ENCODE measurements at places on chromosomes 13 and 19.

DNA sequence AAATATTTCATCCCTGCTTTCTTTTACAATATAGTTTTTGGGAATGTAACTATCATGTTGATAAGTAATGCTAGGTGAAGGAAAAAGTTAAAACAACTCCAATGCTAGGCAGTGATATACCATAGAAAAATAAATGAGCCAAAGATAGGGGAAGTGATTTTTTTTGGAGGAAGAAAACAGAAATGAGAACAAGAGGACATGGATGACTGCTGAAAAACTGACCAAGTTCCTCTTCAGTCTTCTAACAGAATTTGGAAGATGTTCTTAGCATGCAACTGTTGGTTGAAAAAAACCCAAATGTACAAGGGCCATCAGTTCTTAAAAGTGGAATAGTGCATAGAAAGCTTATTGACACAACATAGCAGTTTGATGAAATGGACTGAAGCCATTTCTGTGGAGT is 262.5 kb upstream of the STARD13 start:
- no peak for DNase-seq

DNA sequence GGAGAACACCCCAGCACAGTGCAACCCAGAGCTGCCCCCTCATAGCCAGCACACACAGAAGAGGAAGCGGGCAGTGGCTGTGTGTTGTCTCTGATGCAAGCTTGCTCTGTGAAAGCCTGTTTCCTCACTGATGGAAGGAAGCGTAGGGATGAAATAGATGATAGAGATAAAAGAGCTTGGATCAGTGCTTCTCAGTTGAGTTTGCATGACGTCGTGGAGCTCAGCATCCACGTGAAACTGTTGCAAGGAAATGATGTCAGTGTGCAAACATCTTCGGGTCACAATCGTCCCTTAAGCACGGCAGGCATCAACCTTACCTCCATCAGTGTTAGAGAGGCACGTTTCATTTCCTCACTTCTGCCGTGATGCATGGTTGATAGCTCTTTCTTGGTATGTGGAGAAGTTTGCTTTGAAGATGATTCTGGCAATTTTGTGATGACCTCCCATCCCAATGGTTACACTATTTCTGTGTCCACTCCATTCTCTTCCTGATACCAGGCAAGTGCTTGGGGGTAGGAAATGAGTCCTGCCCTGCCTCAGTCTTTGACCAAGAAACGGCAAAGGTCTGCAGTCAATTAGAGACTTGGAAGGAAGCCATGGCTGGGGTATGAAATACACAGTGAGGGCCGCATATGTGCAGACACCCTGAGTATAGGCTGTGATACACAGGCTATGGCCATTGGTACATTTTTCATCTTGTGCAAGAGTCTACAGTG is 183.0 kb downstream of the ZNF536 start:
- DNase-seq = no peak

DNA sequence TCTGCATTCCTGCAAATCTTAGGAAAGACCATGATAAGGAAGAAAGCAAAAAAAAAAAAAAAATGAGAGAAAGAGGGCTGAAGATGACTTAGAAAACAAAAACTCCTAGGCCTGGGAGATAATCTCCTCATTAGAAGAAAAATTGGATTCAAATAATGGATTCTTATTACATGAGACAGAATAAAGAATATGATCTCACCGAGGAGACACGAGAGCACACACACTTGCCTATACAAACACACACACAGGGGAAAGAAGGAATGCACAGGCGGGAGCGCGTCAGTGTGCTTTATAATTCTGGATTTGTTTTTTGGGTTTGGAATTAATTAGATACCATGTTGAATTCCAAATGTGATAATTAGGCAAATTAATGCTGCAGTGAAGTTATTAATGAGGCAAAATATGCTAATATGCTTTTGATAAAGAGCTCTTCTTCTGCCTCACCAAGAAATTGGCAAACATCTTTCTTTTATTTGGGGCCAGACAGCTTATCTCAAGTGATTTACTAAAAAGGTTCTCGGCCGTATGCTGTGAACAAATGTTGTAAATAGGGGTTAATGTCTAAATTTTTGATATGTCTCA is 36.1 kb upstream of the PCDH8 start:
- DNase-seq = no peak

DNA sequence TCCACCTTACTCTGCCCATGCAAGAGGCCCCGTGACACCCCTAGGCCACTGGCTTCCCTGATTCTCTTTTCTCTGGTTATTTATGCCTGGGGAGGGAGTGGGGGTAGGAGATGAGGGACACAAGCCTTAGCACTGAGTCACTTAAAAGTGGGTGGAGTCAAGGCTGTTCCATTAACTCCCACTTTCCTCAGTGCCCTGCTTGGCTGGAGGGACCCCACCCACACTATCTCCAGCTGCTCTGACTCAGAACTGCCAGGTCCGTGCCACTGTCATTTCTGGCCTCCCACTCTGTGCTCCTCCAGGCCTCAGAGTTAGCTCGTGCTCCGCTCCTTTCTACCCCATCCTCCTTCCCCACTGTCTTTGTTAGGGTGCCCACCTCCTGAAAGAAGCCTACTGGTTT is 113.4 kb upstream of the UQCRFS1 start:
- no peak for DNase-seq

- no peak for DNase-seq
Observed at GRCh38 chr13:108494991-108495645, 134.3 kb upstream of the MYO16 start.

GRCh38 chr13:34430294-34430693 is 511.8 kb upstream of the NBEA start:
- no peak for DNase-seq

DNA sequence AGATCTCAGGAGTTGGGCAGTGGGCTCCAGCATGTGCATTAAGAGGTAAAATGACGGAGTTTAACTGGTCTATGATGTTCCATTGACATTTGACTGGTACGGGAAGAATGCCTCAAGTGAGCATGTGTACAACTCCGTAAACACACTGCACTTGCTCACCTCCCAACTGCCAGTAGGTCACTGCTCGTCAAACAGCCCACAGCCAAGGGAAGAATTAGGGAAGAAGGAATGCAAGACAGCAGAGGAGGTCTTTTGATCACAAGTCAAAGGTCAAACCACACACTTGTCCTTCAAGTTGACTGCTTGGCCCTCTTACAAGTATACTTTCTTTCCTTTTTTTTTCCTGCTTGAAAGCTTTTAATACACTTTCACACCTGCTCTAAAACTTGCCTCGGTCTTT is 236.7 kb downstream of the B3GLCT start:
- no peak for DNase-seq

GRCh38 chr19:2923510-2923909 is 21.3 kb downstream of the ZNF77 start:
- no peak for DNase-seq

DNA sequence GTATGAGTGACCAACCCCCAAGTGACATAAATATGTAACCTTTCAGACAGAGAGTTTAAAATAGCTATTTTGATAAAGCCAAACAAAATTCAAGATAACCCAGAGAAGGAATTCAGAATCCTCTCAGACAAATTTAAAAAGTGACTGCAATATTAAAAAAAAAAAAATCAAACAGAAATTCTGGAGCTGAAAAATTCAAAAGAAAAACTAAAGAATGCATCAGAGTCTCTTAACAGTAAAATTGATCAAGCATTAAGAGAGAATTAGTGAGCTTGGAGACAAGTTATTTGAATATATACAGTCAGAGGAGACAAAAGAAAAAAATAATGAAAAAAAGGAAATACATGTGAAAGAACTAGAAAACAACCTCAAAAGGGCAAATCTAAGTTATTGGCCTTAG is 53.1 kb upstream of the ATXN8OS start:
- no peak for DNase-seq

- DNase-seq = no peak
Observed at GRCh38 chr19:39199025-39199424, 2.3 kb downstream of the NCCRP1 start.

- no peak for DNase-seq
Observed at GRCh38 chr13:98406427-98406826, 170.5 kb downstream of the STK24 start.

DNA sequence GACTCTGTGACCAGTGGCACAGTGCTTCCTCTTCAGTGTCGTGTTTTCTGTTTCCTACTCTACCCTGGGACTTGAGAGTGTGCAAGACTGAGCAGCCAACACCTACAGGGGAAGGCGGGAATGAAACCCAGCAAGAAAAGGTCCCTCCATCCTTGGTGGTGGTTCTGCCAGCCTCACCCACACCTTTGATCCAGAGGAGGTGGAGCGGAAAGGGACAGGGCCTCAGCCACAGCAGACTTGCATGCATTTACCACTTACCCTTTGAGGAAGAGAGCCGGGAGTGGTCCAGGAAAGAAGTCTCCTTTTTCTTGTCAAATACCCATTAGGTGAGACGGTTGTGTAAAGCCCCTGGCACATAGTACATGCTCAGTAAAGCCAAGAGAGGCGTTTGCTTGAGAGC is 164.8 kb upstream of the ZNF536 start:
- no peak for DNase-seq

- DNase-seq = peak; percentile 20
Observed at GRCh38 chr19:12946092-12946721, 545 bp downstream of the RAD23A start.

GRCh38 chr19:2807379-2808128 is 12.1 kb upstream of the ZNF554 start:
- DNase-seq = no peak

DNA sequence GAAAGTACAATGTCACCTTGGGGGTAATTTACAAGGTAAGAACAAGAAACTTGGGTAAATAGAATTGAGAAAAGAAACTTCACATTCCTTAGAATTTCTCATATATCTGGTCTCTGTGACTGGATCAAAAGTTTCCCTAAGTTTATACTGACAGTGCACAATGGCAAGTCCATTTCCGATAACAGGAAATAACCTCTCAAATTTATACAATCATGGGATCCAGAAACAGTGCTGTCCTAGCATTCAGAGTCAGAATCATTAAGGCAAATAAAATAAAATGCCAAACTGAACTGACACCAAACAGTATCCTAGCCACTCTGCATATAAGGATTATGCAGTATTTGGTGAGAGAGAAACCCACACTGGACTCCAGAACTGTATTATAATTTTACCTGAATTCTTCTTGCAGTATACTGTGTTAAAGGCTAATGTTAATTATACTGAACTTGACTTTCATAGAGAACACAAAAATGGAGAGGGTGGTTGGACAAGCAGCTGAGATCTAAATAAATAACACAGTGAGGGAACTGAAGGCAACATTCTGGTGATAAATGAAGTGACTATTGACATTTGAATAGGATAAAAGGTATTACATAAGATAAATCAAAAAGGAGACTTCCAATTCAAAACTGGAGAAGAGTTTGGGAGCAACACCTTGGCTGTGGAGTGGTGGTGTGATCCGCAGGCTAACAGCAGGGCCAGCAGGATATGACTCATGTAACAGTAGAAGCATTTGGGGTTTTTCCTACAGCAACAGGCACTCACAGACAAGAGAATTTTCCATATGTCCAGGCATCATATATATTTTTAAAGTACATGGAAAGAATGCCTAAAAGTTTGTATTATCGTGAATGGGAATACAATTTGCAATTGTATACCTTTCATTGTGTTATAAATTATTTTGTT is 932.5 kb upstream of the MIR17HG start:
- no peak for DNase-seq

DNA sequence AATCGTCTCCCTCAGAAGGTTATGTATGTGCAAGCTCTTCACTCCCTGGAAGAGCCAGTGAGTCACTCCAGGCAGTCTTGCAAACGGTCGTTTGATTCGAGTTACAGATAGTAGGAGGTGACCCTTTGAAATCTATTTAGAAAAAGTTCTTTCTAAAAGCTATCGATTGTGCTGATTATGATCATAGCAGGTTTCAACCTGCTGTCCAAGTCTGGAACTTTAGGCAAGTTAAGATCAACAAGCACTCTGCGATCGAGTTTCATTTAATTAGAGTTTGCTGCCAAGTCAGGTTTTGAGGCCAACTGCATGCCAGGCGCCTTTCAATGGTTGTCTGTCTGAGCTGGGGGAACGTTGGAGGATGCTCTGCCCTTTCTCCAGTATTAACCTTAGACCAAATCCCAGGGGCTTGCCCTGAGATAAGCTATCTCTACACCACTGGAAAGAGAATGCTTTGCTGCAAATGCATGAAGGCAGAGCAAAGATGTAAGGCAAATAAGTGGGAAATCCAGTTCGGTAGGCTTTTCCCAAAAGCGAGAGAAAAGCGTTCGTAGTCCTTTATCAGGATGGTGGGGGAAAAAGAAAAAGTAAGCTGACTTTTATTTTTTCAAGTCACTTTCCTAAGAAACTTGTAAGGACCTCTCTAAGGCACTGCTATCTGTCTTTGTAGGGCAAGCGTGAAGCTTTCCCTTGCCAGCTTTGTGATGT is 287.5 kb downstream of the ATP8A2 start:
- no peak for DNase-seq

GRCh38 chr13:47901441-47901840 is 99.6 kb downstream of the SUCLA2 start:
- no peak for DNase-seq

DNA sequence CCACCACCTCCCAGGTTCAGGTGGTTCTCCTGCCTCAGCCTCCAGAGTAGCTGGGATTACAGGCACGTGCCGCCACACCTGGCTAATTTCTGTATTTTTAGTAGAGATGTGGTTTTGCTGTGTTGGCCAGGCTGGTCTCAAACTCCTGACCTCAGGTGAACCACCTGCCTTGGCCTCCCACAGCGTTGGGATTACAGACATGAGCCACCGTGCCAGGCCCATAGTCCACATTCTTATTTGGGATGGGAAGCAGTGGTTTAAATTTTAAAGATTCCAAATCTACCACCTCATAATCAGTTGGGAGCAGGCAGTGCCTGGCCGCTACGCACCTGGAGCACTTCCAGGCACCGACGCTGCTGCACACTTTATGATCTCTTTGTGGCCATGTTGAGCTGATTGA is 160.6 kb upstream of the SOX1 start:
- DNase-seq = no peak

DNA sequence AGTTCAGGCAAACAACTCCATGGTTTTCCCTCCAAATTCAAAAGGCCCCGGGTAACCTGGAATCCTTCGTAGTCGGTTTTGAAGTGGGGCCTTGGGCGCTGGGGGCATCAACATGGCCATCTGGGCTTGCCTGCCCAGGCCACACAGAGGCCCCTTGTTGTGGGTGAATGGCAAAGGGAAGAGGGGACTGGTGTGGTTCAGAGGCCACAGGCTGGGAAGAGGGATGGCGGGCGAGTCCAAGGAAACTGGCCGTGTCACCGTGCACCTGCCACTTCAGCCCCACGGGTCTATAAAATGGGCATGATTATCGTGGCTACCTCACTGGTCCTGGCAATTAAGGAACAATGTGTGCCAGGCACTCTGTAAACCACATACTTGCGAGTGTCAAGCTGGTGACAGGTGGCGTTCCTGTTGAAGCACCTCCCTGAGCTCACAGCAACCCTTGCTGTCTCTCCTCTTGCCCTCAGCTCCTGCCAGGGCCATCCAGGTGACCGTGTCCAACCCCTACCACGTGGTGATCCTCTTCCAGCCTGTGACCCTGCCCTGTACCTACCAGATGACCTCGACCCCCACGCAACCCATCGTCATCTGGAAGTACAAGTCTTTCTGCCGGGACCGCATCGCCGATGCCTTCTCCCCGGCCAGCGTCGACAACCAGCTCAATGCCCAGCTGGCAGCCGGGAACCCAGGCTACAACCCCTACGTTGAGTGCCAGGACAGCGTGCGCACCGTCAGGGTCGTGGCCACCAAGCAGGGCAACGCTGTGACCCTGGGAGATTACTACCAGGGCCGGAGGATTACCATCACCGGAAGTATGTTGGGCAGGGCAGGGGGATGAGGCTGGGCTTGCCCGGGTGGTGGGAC is 1.3 kb downstream of the LSR start:
- no peak for DNase-seq

Data from stimulated activated CD4-positive, alpha-beta T cell treated with anti-CD3 and anti-CD28 coated beads, Interleukin-15, amount 100 ng/mL, for 1 hour (primary cell).